HS-27A (cell line): ENCODE measurements at places on chromosomes 3 and 15.

DNA sequence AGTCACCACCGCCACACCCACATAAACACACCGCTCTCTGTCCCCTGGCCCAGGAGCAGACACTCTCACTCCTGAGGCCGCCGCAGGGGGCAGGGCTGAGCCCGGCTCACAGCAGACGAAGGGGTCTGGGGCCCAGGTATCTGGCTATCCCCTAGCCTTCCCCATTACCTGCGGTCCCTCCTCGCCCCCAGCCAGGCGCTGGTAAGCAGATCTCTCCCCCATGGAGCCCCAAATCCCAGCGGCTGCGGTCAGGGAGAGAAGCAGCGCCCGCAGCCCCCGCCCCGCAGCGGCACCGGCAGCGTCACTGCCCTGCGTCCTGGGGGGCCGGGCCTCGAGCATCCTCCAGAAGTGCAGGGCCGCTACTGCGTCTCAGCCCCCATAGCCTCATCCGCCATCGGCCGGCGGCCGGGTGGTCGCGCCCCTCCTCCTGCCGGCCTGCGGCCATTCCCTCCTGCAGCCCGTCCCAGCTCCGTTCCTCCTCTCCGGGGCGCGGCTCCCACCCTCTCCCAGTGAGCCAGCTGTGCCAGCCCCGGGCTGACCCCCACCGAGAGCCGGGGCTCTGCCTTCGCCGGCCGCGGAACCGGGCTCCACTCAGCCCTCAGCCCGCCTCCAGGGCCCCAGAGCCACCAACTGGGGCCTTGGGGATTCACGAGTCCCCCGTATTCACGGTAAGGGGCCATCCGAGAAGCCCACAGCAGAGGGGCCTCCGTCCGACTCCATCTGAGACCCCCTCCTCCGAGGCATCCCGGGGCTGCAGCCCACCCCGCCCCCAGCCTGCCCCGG lies 13.1 kb downstream of the TNK2 start:
- DNase-seq, result no peak

DNA sequence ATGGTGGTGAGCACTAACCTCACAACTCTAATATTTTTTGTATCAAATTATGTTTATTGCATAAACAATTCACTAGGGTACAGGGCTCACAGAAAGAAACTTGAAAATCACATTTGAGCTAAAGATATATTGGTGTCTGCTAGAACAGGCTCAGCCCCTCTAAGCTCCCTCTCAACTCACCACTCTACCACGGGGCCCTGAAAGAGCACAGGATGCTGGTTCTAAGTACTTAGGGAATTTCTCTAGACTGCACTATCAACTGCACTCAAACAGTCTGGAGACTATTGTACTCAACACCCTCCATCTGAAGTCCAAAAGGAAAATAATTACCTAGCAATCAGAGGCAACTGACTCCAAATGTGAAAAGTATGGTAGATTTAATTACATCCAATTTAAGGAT lies 98.7 kb upstream of the STRIT1 start:
- no peak for DNase-seq

DNA sequence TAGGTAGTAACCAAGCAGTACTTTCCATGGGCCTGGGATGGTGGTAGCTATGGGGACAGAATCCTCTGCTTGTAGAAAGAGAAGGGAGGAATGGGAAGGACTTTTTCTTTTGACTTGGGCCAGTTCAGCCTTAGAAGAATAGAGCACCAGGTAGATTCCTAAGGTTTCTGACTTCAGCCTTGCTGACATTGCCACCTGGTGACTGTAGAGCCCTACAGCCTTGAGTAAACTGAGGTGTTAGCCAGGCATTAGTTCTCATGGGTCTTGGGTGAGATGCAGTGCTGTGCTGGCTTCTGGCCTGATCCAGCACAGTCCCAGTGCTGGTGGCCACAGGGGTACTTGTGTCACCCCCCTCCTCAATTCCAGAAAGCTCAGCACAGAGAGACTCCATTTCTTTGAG lies 171.1 kb downstream of the ZBBX start:
- DNase-seq, result no peak

DNA sequence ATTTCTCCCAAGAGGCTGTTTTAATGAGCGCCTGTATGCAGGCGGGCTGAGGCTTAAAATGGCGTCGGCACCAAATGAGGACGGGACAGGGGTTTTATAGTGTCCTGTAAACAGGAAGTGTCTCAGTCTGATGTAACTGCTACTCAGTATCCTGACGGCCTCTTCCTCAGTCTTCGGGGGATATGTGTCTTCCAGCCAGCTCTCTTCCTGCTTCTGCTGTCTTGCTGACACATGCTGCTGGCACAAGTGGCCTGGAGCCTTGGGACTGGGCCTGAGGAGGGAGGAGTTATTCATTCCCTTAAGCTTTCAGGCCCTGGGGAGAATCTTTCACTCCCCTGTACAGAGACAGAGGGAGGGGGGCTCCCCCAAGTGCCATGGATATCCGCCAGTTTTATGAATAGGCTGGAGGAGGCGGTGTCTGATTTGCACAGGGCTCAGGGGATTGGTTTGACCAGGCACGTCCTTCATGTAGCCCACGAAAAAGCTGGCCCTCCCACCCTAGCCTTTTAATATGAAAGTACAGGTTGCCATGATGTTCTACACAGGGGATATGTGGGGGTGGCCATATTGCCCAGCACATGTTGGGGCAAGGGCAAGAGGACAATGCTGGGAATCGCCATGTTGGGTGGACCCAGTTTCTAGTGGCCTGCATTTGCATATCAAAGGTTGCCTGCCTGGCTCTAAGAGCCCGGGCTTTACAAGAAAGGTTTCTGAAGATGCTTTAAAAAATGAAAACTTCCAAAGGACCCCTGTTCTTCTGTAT lies 19.9 kb downstream of the NDUFB4 start:
- no peak for DNase-seq

- no peak for DNase-seq
These were observed 16.8 kb downstream of the ADPGK start for GRCh38 chr15:72766780-72767179.

- DNase-seq, result no peak
These were observed 625.8 kb downstream of the TAFA4 start for GRCh38 chr3:68306571-68306970.

- no peak for DNase-seq
These were observed 32.9 kb downstream of the DAPK2 start for GRCh38 chr15:64013179-64014062.

DNA sequence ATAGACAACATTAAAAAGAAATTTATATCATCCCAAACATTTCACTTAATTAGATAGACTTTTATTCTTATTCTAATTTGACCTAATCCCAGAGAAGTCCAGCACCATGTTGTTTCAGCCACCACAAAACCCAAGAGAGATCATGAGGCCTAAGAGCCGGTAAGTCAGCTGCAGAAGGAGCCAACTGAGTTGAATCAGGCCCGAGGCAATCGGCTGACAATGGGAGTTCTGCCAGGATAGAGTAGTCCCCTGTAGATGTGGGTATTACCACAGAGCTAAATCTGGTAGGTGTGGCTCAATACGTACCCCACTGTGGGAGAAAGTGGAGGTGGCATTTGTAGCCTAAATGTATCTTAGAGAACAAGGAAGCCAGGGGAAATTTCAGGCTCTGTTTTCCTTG lies 49.7 kb upstream of the UMPS start:
- no peak for DNase-seq

- no peak for DNase-seq
These were observed 202.1 kb downstream of the TP63 start for GRCh38 chr3:189833266-189833665.

DNA sequence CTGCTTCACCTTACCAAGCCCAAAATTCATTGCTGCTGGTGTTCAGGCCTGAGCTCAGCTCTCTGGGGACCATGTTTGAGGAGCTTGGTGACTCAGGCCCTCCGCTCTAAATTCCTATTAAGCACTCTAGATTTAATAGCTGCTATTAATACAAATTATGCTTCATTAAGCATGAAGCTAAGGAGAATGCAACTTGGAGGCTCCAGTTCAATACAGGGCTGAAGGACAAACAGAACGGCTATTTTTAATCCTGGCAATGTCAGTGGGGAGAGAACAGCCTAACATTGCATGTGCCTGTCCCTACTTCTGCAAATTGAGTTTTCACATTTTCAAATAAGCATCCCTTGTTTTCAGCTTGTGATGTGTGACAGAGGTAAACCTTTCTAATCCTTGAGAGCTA lies 80.1 kb upstream of the TRIM42 start:
- no peak for DNase-seq

GRCh38 chr3:139457066-139457465 lies 19.2 kb downstream of the RBP2 start:
- no peak for DNase-seq

DNA sequence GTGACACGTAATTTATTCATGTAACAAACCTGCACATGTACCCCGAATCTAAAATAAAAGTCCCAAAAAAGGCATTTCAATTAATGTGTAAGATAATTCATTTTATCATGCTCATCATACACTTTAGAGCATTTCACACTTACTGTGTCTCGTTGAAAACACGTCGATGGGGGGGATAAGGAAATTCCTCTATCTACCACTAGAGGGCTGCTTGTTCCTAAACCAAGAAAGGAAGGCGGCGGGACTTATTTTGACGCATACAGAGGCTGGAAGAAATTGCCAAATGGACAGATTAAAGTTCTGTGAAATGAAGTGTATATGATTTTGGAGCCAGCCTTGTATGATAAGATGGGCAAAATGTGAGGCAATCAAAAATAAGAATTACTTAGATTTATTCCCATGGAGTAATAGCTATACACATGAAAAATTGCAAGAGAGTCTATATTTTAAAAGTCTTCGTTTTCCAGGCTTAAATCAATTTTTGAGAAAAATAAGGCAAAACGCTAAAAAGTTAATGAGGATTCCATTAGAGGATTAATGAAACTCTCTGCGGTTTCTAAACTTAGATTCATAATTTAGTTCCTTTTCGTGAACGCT lies 346.8 kb downstream of the CNTN3 start:
- peak; percentile 1 for DNase-seq

DNA sequence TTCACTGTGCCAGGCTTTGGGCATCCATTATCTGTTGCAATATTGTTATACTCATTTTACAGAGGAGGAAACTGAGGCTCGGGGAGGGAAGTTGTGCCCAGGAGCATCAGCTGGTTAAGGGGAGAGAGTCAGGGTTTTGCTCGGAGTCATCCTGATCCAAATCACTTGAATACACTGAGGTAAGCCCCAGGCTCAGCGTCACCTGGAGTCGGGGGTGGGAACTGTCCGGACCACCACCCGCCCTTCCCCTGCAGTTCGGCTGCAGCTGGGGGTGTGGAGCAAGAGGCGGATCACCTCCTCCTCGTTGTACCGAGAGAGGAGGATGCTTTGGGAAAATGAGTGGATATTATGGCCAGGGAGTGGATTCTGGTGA lies 646 bp downstream of the HRH1 start:
- DNase-seq, result no peak

- no peak for DNase-seq
These were observed 95.4 kb downstream of the FRMD5 start for GRCh38 chr15:44099671-44100070.

DNA sequence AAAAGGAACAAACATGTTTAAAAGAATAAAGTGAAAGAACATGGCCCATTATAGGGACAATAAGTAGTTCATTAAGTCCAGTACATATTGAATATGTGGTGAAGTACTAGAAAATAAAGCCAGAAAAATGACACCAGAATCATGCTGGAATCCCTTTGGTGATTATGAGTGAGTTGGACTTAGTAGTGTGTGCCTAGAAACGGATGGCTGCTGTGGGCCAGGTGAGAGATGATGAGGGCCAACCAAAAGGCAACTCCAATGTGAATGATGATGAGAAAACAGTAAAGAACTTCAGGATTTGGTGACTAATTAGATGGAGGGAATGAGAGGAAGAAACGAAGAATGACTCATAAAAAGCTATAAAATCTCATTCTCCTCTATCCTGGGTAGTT lies 3.3 kb downstream of the CRYGS start:
- DNase-seq, result no peak

DNA sequence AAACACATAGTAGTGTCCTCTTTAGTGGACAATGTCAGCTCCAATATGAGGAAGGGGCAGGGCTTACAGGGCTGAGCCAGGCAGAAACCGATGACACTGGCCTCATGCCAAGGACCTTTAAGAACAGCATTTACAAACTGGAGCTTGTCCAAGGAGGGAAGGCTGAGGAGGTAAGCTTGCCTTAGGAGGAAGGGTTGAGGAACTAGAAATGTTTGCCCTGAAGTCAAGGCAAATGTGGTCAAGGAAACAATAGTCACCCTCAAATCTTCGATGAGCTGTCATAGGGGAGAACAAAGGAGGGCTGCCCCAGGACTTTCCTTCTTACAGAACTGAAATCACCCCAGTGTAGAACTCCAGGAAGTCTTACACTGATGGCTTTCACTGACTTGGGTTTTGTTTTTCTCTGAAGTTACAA lies 136.4 kb downstream of the LIPC start:
- no peak for DNase-seq

DNA sequence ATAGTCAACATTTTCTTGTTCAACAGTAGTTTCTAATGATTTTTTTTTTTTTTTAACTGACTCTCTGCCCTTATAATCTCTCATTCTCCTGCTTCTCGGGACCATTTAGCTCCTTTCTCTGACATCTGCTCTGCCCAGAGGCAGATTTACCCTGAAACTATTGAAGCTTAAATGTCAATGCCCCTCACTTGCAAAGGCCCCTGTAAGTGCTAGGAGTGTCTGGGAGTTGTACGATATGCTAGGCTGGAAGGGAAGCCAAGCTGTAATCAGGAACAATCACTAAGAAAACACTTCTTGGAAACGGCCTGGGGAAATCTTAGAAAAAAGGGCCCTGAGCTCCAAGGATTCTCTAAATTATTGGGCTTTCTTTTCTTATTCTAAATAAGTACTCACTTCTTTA lies 5.8 kb upstream of the PLOD2 start:
- no peak for DNase-seq

- no peak for DNase-seq
These were observed 311.5 kb downstream of the EDEM1 start for GRCh38 chr3:5498981-5499380.

DNA sequence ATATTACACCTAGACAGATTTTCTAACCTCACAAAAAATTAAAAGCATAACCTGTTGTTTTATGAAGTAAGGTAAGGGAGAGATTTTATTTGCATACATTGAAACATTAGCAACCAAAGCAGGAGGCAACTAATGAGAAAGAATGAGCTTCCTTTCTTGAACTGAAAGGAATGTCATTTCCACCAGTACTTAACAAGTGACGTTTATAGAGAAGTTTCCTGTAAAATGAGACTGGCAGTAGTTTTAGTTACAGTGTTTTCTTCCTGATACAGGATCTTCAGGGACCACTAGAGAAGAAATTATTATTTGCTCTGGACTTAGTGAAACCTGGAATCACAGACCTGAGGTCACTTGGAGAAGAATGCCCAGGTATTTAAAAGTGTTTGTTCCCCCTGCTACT lies 27.4 kb upstream of the FRMD5 start:
- no peak for DNase-seq

- DNase-seq, result no peak
These were observed 173.1 kb downstream of the ERC2 start for GRCh38 chr3:56295161-56295560.
